Activated T-cell treated with anti-CD3 and anti-CD28 coated beads for 1 hour (primary cell): ENCODE measurements at places on chromosomes 1 and 21.

DNA sequence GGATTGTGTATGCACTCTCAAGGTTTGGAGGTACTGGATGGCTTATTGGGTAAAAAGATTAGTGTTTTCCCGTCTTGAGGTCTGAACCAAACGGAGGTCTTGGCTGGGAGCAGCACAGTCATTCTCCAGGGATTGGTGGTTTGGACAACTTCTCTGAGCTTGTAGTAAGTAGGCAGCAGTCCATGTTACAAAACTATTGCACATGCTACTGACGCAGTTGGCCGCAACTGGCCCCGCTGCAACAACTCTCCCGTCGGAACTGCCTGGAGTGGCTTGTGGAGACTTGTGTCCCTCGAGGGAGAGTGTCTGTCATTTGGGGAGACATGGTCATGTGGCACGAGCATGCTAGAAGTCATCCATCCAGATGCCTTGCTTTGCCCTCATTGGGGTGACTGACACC is 276.0 kb downstream of the TM2D1 start:
- DNase-seq = no peak

GRCh38 chr1:162905174-162906158 is 44.5 kb upstream of the CCDC190 start:
- DNase-seq = no peak

- DNase-seq = peak; percentile 5
These were observed 21.3 kb downstream of the GPSM2 start for GRCh38 chr1:108897865-108898720.

DNA sequence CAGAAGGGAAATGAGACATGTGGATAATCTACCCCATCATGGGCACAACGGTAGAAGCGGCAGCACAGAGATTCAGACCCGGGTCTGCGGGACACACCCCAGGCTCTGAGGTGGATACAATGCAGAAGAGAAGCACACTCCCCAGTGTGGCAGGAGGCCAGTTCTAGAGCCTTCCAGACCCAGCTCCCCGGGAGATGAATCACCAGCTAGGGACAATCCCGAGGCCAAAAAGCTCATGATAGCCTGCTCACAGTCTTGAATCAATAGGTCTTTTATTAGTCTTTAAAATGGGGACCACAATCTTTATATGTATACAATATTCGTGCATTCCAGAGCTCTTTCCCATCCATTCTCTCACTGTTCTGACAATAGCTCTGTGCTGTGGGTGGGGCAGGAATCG is 57.3 kb upstream of the DIRAS3 start:
- DNase-seq = no peak

DNA sequence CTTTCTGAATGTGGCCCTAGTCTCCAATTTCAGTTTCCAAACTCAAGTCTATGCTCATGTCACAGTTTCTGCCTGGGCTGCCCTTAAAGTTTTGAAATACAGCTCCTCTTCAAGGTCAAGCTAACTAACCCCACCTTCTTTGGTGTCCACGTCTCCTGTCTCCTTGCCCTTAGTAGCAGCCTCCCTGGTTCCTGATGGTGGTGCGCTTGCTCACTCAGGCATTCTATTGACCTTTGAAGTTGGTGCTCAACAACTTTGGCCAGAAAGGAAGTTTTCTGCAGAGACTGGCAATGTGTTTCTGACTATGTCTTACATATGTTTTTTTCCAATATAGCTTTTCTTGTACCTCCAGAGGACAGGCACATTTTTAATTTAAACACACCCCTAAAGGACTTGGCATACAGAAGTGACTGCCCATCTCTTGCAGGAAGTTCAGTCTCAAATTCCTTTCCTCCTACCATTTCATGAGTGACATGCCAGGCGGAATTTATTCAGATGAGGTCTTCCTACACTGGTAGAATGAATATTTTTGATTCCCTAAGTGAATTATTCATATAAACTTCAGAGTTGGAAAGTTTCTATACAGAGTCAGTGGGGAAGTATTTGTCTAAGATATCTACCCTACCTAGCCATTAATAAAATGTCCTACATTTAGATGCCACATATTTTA is 364.3 kb upstream of the USP24 start:
- DNase-seq = no peak

DNA sequence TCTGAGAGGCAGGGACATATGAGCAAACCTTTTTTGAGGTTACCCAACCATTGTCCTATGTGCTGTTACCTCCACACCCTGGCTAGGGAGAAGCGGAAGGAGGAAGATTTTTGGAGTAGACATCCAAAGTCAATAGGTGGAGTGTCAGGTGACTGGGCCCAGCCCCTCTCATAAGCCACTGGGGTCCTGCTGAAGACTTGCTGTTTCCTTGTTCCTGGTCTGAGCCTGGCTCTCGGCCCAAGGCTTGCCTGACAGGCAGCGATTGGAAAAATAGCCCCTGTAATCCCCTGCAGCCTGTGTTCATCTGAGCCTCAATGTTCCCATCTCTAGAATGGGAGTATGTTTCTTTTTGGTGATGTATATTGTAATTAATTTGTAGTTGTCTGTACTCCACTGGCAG is 6.9 kb upstream of the PIGR start:
- no peak for DNase-seq

- no peak for DNase-seq
These were observed 33.2 kb downstream of the KCTD3 start for GRCh38 chr1:215600258-215600792.
